ENCODE measurements at places on chromosomes 4 and X. TPM values are rescaled to one million over a fixed set of nuclear protein-coding genes. Genes with fewer than 3 reads are reported as not detected.

- no peak for DNase-seq
Measured at GRCh38 chrX:121666171-121666570, 618.8 kb downstream of the GLUD2 start.

CFAP47 gene
- total RNA-seq: not detected

GRCh38 chr4:25580633-25581467 is 74.8 kb upstream of the SLC34A2 start:
- DNase-seq: no peak

DNA sequence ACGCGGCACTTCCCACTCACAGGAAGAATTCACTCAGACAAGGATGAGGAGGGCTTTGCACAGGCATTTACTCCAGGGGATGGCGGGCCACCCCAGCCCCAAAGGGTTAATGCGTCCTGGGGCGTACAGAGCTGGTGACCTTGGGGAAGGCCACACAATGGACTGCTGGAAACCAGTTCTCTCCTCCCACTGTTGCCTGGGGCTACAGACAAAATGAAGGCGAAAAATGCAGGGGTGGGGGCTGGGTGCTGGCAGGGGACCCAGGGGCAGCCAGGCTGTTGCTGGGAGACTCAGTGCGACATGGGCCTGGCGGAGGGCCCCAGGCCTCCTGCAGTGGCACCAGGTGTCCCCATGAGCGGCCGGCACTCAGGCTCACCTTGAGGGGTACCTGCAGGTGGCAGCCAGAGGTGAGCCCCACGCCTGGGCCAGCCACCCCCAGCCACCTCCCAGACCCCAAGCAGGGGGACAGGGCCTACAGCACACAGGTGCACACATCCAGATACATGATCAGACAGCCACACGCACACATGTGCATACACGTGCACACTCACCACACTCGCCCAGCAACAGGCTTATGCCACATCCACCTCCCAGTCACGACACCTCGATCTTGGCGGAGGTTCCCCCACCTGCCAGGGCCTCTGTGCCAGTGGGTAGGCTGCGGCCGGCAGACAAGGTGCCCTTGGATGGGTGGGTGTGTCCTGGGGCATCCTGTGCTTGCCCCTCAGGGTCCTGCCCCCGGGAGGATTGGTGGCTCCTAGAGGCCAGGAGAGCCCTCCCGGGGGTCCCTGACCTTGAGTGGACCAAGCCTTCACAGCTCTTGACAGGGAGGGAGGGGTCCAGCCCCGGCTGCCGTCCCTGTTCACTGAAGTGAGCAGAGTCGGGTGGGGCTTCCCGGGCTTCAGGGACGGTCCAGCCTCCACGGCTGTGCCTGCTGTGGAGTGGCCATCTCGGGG is 13.1 kb downstream of the NAT8L start:
- no peak for DNase-seq

GRCh38 chr4:186689476-186689875 is 34.2 kb downstream of the FAT1 start:
- DNase-seq: no peak

DNA sequence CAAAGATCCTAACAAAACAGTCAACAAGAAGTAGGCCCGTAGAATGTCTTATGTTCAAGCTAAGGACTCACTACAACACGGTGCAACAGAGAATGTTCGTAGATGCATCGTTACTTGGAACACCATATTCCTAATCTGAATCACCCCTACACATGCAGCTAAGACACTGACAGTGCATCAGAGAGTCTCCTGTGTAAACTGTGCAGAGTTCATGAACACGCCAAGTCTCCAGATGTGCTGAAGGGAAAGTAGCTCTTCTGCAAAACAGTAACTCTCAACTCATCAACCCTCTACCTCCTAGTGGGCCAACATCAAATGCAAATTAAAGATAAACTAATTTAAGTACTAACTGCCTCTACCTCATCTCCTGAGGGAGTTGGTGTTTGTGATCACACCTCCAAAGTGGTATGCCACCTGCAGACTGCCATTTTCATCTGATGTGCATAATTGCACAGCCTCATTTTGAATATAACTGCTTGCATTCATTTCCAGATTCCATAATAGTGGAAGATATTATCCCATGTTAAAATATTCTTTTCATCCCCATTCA is 73.5 kb downstream of the MOSPD2 start:
- no peak for DNase-seq

DNA sequence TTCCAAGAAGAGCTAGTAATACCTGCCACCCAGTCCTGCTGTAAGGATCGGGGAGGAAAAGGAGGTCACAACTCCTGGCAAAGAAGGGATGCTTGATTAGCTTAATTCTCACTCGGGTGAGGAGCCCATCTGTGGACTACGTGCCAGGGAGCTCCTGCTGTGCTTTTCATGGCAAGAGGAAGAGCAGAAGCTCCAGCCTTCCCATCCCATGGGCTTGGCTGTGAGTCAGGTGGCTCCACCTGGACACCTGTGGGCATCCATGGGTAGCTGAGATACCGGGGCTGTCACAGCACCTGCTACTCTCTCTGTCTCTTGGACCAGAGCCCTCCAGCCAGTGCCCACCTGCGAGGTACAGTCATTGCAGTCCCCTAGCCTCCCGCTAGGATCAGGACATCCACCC is 18.0 kb downstream of the CLNK start:
- no peak for DNase-seq

DNA sequence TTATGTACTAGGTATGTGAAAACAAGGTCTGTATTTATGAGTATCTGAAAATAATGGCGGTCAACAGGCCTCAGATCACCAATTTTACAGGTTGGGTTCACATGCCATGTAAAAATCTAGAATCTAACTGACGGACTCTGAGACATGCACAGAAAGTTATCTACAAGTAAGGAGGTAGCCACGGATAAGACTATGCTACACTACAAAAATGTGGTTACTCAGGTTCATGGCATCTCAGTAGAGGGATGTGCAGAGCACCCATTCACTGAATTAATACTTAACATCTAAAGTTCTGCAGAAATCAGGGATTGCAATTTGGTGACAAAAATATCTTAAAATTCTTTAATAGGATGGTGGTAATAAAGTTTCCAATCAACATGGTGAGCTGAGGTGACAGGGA is 155.9 kb downstream of the APBB2 start:
- no peak for DNase-seq

- peak; percentile 23 for DNase-seq
Measured at GRCh38 chr4:109183931-109184490, 118.4 kb downstream of the COL25A1 start.

DNA sequence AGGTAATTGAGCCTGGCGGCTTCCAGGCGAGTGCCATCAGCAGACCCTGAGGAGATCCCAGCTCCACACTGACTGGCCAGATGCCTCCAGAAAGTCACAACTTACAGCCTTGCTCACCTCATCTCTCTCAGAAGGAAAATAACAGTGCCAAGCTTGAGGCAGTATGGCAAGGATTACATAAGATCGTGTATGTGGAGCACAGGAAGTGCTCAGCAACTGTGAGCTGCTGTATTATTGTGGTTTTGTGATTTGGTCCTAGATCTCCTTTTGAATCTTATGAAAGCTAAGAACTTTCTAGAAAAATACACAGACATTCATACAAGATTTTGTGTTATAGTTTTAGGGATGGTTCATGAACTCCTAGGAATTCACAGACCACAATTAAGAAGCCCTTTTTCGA is 14.0 kb downstream of the RASL11B start:
- DNase-seq: no peak

All from glomerular endothelial cell (primary cell).